ENCODE measurements at places on chromosomes 7 and 10. TPM values are rescaled to one million over a fixed set of nuclear protein-coding genes. Genes with fewer than 3 reads are reported as not detected.

DNA sequence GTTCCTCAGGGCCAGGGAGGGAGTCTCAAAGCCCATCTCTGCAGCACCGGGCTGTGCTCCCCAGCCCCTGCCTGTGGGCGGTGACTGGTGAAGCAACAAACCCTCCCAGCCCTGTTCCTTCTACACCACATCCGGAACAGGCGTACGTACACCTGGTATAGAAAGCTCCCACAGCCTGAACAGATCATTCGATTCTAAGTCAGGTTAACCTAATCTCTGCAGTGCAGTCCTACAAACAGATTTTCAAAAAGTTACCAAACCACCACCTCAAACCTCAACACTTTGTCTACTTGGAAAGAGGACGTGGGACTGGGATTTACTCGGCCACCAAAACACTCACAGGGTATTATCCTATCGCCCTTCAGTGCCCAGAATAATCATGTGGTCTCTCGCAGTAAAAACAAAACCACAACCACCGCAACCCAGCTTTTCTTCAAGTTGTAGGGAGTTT is 238.4 kb downstream of the DIP2C start:
- DNase-seq, result no peak

GRCh38 chr7:40799-41750 is 151.3 kb upstream of the FAM20C start:
- DNase-seq, result no peak

GRCh38 chr7:127620406-127621233 is 2.7 kb upstream of the PAX4 start:
- no peak for DNase-seq

GRCh38 chr7:17622451-17622850 is 317.8 kb downstream of the SNX13 start:
- DNase-seq, result no peak

The AZGP1 gene
- 6.1 TPM for total RNA-seq

Data from dorsolateral prefrontal cortex (tissue), 122 donors.